ENCODE measurements at places on chromosomes 6 and 20. TPM values are rescaled to one million over a fixed set of nuclear protein-coding genes. Genes with fewer than 3 reads are reported as not detected.

The C20orf144 gene
- total RNA-seq: not detected

- no peak for DNase-seq
These were observed 99.5 kb downstream of the CDKAL1 start for GRCh38 chr6:20633566-20634340.

GRCh38 chr6:3340358-3340802 is 81.6 kb downstream of the PSMG4 start:
- no peak for DNase-seq

GRCh38 chr20:36305602-36306551 is at the start of gene DLGAP4:
Gene DLGAP4 (plus strand): TSS chr20:36306339. CDS start chr20:36431718, 125,379 bp downstream.
- DNase-seq: no peak

DNA sequence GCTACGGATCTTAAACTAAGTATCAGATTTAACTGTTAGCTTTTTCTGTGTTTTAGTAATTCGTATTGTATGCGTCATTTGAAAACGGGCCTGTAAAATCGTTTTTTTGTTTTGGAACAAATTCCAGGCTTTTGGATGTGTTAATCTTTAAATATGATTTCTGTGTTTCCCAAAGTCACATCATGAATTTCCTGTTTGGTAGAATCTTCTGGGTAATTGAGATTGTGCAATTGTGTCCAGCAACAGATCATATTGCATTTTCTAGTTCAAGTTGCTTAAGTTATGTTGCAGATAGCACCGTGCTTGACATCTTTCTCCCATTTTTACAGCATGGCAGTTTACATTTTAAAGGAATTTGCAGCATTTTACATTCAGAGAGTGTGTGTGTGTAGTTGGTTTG is 1.9 kb downstream of the MAPK14 start:
- no peak for DNase-seq

DNA sequence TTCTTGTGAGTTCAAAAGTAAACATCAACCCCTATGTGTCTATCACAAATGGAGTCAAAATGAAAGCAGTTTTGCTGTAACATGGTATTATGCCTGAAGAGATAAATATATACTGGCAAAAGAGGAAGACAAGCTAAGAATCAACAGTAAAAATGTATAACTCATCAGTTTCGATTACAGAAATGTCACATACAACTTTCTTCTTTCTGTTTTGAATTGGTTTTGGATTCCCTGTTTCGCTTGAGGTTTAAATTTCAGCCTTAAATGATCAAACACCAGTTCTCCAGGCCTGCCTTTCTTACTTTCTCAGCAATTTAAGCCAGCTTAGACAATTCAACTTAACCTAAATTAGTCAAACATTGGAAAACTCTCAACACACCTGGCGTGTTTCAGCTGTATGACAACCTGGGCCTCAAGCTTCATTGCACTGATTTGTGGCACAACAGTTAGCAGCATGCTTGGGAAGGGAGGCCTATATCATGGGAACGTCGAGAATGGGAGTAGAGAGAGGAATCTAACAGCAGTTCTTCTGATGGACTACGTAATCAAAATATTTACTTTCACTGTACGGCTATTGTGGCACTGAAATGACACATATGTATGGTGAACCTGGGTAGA is 51.9 kb upstream of the MARCKS start:
- no peak for DNase-seq

- DNase-seq: no peak
These were observed 23.8 kb downstream of the PCNA start for GRCh38 chr20:5095931-5096330.

GRCh38 chr6:28558629-28559028 is 32.9 kb downstream of the GPX5 start:
- no peak for DNase-seq

GRCh38 chr20:34312544-34313217 is 9.5 kb upstream of the AHCY start:
- peak; percentile 91 for DNase-seq

The TINAG gene
- total RNA-seq: 0.31 TPM

The SIGLEC1 gene
- total RNA-seq: 19.2 TPM

The CAPN11 gene
- total RNA-seq: 6.9 TPM

The NHSL1 gene
- total RNA-seq: 18.5 TPM

- no peak for DNase-seq
These were observed 63.9 kb upstream of the FUCA2 start for GRCh38 chr6:143575440-143575839.

The OR2J3 gene
- total RNA-seq: not detected

Measured in sciatic nerve (tissue), 2 donors.